ENCODE measurements at places on chromosomes 13 and 19.

DNA sequence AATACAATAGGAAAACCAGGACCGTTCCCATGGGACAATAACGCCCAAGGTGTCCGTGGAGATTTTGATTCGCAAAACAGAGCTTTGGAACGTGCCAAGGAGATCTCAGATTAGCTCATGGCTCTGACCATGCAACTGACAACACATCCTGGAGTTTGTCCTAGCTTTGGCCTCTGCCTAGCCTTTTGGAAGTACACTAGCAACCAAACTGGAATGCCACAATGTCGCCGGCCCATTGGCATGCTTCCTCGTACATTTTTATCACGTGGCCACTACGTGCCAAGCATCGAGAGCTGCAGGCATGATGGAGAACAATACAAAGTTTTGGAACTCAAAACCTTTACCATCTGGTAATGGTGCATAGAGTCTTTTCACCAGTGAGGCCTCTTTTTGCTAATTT lies 256.5 kb downstream of the DCLK1 start:
- no peak for DNase-seq

- DNase-seq, result no peak
These were observed 28.2 kb downstream of the GAS6 start for GRCh38 chr13:113835461-113836270.

GRCh38 chr13:73039201-73040108 lies 19.4 kb upstream of the KLF5 start:
- DNase-seq, result no peak

DNA sequence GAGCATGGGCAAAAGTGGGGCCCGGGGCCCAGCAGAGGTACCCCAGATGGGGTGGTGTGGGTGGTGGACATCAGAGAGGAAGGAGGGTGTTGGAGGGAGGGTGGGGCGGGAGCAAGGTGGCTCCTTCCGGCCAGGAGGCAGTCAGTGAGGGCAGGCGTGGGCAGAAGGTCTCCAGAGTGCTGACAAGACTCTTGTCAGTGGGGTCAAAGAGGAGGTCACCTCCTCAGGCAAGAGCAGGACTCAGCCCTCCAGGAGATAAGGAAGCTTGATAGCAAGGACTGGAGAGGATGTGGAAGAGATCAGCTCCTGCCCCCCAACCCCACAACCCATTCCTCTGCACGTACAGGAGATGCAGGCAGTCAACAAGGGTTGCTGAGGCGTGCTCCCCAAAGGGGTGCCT lies 9.8 kb downstream of the GJA3 start:
- DNase-seq, result no peak

DNA sequence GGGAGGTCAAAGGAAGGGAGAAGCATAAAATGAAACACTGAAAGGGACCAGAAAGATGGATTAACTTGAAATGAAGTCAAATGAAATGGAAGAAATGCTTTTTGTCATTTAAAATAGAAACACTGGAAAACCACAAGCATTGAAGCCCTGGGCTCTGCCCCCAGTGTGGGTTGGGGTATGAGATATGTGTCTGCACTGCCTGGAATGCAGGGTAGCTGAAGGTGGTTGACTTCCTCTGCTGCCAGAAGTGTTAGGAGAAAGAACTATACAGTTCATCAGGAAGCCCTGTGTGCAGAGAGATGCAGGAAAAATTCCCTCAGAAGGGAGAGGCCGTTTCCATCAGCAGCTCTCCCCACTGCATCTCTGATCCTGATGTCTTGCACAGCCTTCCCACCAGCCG lies 69.2 kb downstream of the DHRS12 start:
- DNase-seq, result no peak

DNA sequence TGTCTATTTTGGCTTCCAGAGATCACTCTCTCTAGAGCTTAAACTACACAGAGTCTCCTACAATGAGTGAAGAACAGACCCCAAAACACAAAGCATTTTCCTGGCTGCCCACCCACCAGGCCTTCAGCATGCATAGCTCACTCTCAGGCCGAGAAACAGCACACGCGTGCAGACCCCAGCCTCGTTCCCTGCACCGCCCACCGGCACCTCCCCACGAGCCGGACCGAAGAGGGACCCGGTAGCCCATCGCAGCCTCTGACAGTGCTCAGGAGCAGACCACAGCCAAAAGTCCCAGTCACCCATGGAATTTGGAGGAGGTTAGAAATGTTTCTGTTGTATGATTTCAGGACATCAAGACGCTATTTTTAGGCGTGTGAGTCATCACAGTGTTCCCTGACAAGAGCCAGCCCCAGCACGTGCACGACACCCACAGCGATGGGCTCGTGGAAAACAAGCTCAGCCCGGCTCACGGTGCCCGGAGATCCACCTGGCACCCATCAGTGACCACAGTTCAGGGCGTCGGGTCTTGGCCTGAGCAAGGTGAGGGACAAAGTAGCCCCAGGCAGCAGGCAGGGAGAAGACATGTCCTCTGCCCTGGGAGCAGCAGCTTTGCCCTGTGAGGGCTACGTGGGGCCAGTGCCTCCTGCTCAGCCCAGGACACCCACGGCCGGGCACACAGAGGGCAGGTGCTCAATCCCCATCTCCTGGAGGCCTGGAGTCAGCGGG lies 50.1 kb upstream of the SPACA7 start:
- no peak for DNase-seq

DNA sequence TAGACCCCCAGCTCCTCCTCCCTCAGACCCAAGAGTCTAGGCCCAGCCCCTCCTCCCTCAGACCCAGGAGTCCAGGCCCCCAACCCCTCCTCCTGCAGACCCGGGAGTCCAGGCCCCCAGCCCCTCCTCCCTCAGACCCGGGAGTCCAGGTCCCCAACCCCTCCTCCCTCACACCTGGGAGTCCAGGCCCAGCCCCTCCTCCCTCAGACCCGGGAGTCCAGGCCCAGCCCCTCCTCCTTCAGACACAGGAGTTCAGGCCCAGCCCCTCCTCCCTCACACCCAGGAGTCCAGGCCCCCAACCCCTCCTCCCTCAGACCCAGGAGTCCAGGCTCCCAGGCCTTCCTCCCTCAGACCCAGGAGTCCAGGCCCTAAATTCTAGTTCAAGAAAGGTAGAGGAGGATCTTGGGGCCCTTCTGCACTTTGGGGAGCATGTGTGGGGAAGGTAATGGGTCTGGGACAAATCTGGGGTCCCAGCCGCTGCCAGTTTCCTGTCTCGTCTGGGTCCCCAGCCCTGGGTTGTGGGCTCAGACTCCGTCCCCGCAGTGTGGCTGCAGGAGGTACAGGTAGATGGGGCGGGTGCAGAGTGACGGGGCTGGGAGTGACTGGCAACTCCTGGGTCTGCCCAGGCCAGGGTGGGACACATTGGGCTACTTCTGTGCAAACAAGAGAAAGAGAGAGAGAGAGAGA lies 3.2 kb upstream of the TMEM190 start:
- no peak for DNase-seq

DNA sequence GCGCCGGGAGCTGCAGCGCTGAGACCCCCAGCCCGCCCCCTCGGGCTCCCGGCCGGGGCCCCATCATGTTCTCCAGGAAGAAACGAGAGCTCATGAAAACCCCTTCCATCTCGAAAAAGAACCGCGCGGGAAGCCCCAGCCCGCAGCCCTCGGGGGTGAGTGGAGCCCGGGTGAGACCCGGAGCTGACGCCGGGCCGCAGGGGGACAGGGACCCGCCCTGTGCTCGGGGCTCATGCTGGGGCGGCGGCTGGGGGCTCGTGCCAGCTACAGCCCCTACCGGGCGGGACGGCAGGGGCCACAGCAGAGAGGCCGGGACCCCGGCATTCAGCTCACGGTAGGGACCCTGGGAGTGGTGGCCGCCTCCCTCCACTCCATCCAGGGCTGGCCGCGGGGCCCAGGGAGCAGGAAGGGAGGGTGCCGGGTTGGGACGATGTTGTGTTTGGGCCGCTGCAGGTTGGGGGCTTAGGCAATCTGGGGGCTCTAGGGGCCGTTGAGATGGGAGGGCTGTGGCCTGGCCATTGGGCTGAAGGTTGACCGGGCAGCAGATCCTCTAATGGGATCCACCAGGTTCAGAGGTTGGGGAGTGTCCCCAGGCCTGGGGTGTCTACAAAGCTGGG lies 482 bp downstream of the ARHGAP45 start:
- DNase-seq, result no peak

- DNase-seq, result no peak
These were observed 26.7 kb upstream of the CSNK1A1L start for GRCh38 chr13:37132211-37132610.

GRCh38 chr19:12833738-12834565 lies 427 bp downstream of the RTBDN start:
- no peak for DNase-seq

- no peak for DNase-seq
These were observed 57.9 kb upstream of the MAB21L1 start for GRCh38 chr13:35534343-35534742.

DNA sequence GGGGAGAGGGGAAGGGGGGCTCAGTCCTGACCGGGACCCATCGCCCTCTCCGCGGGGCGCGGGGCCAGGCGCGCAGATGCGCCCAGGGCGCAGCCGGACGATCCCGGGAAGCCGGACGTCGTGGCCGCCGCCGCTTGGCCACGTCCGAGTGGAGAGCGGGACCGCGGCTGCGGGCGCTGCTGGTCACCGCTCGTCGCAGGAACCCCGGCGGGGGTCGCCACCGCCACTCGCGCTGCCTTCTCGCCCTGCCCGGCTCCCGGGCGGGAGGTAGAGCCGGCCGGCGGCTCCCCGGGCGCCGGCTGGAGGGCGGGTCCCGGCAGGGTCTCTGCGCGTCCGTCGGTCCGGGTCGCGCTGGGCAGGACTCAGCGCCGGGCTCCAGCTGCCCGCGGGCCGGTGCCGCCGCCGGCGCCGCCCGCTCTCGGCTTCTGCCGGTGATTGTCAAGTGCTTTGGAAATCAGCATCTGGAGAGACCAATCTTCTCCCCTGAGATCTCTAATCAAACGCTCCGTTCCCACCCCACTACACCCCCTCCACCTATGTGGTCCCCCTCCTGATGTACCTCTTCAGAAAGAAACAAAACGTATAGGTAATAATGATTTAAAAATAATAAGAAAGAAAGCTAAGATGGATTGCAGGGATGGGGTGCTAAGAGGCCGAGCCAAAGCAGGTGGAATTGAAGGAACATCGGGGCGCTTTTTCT lies 464.4 kb downstream of the ITGBL1 start:
- DNase-seq, result no peak

GRCh38 chr13:72113076-72113475 lies 246.1 kb upstream of the DACH1 start:
- no peak for DNase-seq

- DNase-seq, result no peak
These were observed 8.9 kb downstream of the TEKTIP1 start for GRCh38 chr19:3547767-3548282.

DNA sequence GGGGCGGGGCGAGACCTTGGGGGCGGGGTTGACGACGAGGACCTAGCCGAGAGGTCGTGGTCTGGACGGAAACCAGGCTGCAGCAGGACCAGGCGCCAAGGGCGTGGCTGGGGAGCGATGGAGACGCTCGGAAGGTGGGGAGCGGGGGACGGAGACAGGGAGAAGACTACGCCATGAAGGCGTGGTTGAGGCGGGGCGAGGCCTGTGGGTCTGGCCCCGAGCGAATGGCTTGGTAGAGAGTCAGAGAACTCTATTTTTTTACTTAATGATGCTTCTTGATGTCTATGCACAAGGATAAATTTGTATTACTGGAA lies 674 bp upstream of the FBXL12 start:
- no peak for DNase-seq

DNA sequence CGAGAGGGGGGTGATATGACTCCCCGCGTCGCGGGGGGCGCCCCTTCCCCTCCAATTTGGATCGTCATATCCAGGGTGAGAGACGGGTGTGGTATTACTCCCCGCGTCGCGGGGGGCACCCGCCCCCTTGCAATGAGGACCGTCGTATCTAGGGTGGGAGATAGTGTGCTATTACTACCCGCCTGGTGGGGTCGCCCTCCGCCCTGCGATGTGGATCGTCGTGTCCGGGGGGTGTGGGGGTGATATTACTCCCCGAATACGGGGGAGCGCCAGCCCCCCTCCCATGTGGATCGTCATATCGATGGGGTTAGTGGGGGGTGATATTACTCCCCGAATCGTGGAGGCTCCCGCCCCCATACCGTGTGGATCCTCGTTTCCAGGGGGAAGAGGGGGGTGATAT lies 29.2 kb upstream of the RGCC start:
- no peak for DNase-seq

GRCh38 chr13:98542568-98543377 lies 34.1 kb downstream of the STK24 start:
- DNase-seq, result no peak

DNA sequence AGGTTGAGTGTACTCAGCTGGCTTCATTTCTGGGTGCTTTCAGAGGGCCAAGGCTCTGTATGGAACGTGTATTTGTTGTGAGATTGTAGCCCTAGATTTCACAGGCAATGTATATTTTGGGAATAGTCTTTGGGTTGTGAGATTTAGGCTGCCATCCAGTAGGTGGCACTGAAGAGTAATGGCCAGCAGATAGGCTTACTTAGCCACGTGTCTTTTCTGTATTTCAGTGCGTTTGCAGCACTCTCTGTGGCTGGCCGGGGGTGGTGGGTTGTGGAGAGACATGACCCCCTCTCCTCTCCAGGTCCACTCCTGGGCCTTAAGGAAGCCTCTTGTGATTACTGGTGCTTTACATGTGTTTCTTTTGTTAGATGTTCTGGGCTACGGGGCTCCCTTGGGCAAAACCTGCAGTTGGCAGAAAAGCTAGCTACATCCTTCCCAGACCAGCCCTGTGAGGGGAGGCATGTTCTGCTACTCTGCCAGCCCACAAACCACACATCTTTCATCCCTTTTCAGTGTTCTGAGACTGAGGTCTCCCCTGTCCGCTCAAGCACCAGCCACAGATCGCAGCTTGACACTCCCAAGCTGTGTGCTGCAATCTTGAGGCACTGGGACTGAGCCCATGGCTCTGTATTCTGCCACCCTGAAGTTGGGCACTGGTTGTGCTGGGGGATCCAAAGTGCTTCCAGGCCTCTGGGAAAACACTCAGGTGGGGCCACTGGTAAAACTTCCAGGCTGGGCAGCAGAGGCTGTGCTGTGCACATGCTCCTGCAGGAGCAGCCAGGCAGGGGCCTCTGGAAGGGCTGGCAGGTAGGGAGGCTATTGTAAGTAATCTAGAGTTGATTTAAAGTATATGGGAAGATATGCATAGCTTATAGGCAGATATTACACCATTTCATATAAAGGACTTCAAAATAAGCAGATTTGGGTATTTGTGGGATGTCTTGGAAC lies 1096.8 kb upstream of the PCDH20 start:
- no peak for DNase-seq

GRCh38 chr19:39296906-39297305 lies 699 bp downstream of the IFNL1 start:
- DNase-seq, result no peak

GRCh38 chr19:49573009-49573408 lies 7.3 kb downstream of the NOSIP start:
- DNase-seq, result no peak
